ENCODE measurements at places on chromosomes 12 and 14.

DNA sequence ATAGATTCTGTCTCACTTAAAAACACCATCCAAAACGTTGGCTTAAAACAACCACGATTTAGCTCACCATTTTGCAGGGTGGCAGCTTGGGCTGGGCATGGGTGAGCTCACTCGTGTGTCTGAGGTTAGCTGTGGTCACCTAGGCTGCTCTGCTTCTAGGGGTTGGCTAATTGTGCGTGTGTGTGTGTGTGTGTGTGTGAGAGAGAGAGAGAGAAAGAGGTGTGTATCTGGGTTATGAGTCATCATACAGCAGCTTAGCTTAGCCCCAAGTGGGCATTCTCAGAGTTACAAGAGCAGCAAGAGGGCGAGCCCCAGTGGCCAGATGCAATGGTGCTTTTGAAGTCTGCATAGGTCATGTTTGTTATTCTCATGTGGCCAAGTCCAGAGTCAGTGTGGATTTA lies 6.0 kb downstream of the FBXW8 start:
- DNase-seq, result no peak

- DNase-seq, result no peak
These were observed 39.9 kb downstream of the BCL11B start for GRCh38 chr14:99231850-99232713.

- no peak for DNase-seq
These were observed 127.6 kb downstream of the FSCB start for GRCh38 chr14:44379292-44379977.

DNA sequence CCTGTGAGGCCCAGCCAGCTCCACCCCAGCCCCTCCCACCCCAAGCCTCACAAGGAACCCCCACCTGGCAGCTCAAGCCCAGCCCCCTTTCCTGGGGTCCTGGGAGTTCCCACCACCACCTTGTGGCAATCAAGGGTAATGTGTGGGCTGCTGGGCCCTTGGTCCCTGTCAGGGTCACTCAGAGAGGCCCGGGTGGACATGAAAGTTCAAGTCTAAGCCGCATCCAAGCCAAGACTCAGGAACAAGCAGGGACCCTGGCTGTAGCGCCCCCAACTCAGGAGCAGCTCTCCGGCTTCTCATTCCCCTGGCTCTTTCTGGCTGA lies 106.4 kb upstream of the C14orf180 start:
- no peak for DNase-seq

- no peak for DNase-seq
These were observed 1.5 kb upstream of the GPR65 start for GRCh38 chr14:88003425-88003824.

DNA sequence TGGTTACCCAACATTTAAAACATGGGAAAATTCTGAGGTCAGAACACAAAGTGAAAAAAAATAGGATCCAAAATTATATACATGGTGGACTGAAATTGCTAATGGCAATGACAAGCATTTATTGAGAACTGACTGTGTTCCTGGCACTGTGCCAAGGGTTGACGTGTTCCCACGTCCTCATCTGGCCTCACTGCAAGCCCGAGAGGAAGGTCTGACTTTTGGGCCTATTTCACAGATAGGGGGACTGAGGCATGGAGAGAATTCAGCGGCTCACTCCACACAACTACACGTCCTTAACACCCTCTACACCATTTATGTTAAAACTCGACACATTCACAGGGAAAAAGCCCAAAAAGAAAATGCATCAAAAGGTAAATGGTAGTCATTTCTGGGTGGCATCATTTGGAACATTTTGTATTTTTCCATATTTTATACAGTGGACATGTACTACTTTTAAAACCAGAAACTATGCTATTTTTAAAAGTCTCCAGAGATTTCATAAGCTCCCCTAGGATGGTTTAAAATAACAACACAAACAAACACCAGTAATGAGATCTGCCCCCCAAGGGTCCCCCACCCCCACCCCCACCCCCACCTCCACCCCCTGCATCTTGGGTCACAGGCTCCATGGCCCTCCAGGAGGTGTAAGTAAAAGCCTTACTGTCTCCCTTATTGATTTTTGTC lies 27.7 kb downstream of the CLMN start:
- DNase-seq, result no peak

GRCh38 chr12:40240779-40241178 lies 16.0 kb downstream of the LRRK2 start:
- no peak for DNase-seq
